ENCODE measurements at places on chromosomes 11 and 22.

DNA sequence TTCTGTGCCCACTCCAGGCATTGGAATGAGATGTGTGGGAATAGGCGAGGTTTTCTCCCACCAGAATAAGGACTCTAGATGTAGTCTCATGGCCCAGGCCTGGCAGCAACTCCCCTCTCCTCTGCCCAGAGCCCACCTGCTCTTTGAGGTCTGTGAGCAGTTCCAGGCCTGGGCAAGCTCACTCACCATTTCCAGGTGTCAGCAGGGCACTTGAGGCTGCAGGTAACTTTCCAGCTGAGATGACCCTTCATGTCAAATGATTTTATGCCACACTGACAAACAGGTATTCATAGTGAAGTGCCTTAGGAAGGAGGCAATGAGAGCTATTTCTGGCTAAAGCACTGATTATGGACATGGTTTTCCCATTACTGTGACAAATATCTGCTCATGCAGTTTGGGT lies 123.3 kb upstream of the CCDC90B start:
- no peak for DNase-seq

DNA sequence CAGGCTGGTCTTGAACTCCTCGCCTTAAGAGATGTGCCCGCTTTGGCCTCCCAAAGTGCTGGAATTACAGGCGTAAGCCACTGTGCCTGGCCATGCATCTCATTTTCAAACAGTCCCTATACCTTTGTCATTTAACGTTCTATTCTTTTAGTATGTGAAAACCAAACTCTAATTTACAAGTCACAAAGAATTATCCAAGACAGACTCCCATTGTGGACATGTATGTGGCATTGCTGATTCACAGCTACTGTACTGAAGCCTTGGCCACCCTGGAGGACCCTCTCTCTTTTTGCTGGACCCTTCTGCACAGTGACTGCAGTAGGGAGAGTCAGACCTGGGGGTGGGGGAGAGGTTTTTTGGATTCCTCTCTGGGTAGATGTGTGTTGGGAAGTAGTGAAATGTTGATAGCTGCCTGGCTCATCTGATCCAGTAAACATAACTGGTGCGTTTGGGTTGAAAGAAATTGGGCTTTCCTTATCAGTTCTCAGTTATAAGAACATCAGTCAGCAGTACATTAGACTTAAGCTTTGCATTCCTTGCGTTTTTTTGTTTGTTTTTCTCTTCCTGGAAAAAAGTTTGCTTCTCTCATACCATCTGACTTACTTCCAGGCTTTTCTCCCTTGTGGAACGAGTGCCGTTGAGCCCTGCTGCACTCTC lies 65.9 kb downstream of the MED15 start:
- no peak for DNase-seq

GRCh38 chr11:131534611-131535010 lies 164.2 kb downstream of the NTM start:
- DNase-seq: no peak

GRCh38 chr11:78801161-78801884 lies 226.7 kb upstream of the NARS2 start:
- no peak for DNase-seq

GRCh38 chr11:125464666-125465065 lies 31.4 kb downstream of the FEZ1 start:
- no peak for DNase-seq

DNA sequence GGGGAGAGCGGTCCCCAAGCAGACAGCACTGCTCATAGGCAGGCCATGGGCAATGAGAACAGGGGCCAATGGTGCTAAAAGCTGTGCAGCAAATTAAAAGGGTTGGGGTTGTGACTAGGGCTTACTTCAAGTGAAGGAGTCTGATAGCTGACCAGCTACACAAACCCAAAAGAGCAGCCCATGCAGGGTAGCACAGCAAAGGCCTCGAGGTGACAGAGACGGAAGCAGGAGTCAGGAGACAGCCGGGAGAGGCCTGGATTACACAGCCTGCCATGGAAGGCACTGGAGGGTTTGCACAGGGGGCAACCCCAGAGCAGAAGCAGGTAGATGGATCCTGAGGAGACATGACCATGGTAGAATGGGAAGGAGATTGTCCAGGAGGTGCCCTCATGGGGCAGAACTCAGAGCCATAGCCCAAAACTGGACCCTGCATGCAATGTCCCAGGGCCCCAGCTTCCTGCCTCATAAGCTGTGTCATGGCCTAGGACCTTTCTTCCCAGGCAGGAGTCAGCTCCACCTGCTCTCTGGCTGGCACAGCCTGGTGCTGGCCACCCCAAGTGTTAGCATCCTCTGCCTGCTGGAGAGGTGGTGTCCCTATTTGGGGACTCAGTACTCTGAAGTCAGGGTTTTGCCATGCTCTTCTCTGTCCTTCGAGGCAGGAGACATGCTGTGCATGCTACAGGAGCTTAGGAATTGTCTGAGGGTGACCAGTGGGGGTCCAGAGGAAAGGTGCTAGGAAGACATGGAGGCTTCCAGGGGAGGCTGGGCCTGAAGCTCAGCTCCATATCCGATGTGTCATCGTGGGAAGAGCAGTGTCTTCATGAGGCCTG lies 33.3 kb downstream of the RSPH14 start:
- no peak for DNase-seq

DNA sequence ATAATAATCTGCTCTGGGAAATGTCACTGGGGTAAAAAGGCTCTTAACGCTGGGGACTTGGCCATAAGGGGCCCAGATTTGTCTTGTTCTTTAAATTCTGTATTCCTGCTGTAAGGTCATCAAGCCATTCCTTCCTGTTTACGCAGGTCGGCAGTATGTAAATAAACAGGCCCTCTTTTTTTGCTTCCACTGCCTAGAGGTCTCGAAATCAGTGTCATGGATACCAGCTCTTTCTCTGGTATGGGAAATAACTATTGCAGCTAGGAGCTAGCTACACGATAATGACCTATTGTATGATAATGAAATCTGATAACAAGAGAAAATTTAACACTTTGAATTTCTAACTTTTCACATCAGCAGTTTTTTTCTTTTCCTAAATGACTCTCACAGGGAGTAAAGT lies 209.2 kb upstream of the NARS2 start:
- DNase-seq: no peak

GRCh38 chr11:118886681-118887111 lies 3.0 kb downstream of the CXCR5 start:
- DNase-seq: no peak

GRCh38 chr11:3838504-3838903 lies 2.3 kb downstream of the RHOG start:
- no peak for DNase-seq

DNA sequence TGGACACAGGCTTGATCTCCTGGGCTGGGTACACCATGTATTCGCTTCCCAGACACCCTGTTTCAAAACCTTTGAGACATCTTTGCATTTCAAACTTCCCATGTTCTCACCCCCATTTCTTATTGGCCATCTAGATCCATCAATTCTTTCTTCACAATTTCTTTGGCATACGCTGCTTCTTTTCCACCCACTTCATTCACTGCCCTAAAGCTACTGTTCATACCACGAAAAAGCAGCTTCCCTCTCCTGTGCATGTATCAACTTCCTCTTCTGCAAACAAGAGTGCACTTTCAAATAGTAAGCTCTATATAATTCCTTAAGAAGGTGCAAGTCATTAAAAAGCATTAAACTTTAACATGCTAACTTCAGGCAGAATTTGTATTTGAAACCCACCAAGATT lies 21.4 kb downstream of the UVRAG start:
- DNase-seq: no peak

GRCh38 chr11:112834277-112834755 lies 126.9 kb upstream of the NCAM1 start:
- DNase-seq: no peak

DNA sequence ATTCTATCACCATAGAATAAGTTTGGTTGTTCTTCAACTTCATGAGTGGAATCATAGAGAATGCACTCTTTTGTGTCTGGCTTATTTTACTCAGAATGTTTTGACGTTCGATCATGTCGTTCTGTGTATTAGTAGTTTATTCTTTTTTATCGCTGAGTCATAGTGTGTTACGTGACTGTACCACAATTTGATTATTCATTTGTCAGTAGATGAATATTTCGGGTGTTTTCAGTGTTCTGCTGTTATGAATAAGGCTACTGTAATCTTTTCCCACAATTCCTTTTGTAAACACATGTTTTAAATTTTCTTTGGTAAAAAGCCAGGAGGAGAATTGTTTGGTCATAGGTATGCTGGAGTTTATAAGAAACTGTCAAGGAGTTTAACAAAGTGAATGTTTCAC lies 279.9 kb upstream of the B3GAT1 start:
- DNase-seq: no peak

Measured in effector memory CD8-positive, alpha-beta T cell (primary cell).